ENCODE measurements at places on chromosomes 1 and 21. TPM values are rescaled to one million over a fixed set of nuclear protein-coding genes. Genes with fewer than 3 reads are reported as not detected.

DNA sequence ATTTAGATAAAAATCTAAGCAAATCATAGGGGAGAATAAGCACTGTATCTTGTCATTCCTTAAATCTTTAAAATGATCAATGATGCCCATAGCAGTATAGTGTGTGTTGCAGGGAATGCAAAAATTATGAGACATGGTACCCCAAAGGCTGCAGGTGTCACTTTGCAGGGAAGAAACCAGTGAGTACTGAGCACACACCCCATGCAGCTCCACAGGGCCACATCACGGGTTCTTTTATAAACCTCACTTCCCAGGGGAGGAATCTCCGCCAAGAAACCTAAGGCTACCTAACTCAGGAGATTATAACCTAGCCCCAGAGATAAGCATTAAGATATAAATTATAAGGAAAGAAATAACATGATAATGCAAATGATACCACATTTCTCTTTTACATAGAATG is 115.6 kb downstream of the APP start:
- DNase-seq: no peak

DNA sequence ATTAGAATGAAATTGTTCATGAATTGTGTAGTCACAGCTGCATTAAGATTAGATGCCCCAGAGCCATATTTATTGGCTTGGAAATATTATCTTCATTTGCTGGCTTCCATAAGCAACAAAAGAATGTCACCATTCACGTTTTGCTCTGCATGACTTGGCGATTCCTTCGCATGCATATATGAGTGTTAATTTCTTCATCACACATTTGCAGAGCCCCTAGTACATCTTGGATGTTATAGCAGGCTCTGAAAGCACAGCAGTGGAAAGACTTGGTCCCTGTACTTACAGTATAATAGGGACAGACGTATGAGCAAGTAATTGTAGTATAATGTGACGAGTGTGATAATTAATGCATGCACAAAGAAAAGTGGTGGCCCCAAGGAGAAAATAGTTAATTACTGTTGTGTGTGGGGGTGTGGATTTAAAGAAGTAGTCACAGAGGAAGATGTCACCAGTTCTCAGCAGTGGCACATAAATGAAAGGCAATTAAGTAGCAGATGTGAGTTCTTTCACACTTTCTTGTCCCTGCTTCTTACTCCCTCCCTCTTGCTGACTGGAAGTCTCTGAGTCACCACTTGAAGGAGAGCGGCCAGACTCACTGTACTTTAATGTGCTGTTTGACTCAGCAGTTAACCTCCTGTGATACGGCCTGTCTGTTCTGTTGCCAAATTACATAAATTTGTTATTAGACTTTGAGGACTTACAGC is 21.0 kb downstream of the S100A10 start:
- peak; percentile 60 for DNase-seq

DNA sequence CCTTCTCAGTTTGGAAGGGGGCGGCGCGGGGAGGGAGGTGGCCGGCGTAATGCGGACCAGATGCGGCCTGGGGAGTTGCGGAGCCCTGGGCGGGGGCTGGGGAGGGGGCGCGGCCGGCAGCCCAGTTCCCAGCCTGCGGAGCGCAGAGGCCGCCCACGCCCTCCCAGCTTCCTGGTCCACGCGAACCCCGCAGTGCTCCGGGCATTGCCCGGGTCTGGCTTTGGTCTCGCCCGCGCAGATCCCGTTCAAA is 695 bp downstream of the DMBX1 start:
- no peak for DNase-seq

GRCh38 chr21:45499970-45500577 is 42.2 kb downstream of the SLC19A1 start:
- peak; percentile 2 for DNase-seq

- no peak for DNase-seq
Observed at GRCh38 chr1:63987014-63987627, 213.3 kb downstream of the ROR1 start.

Gene TMEM52
- 0.49 TPM for total RNA-seq

- DNase-seq: no peak
Observed at GRCh38 chr1:18175051-18175450, 67.5 kb downstream of the IGSF21 start.

Gene FAM163A
- 0.08 TPM for total RNA-seq

GRCh38 chr1:6418668-6419396 is 887 bp downstream of the HES2 start:
- DNase-seq: no peak

Gene ADORA1
- not detected for total RNA-seq

DNA sequence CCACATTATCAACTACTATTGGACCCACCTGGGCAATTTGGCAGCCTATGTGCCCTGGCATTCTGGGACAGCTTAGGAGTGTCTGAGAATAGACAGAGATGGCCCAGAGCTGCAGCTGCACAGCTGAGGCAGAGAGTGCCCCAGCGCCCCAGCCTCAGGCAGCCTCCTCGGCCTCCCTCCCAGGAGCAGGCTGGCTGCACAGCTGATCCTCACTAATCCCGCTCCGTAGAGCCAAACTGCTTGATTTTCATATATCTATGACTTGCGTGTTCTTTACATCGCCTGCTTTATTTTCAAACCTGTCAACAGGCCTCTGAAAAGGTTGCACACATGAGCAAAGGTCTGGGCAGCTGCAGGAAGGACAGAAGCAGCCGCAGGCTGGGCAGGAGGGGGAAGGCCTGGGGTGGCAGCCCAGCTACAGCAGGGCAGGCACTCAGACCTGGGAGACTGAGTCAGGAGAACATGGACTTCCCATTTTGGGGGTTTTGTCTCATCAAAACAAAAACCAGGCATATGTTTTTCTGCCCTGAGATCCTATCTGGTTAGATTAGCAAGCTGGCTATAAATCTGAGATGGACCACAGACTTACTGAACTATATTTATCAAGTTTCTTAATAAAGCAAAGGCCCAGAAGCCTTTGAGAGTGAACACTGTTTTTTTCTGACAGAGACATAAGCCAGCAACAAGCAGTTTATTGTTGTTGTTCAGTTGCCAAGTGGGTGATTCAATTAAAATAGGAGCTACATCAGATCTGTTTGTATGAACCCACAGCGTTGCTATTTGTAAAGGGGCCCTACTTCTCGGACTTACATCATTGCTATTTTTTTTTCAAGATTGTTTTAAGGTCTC is 301.8 kb upstream of the DUSP10 start:
- no peak for DNase-seq

DNA sequence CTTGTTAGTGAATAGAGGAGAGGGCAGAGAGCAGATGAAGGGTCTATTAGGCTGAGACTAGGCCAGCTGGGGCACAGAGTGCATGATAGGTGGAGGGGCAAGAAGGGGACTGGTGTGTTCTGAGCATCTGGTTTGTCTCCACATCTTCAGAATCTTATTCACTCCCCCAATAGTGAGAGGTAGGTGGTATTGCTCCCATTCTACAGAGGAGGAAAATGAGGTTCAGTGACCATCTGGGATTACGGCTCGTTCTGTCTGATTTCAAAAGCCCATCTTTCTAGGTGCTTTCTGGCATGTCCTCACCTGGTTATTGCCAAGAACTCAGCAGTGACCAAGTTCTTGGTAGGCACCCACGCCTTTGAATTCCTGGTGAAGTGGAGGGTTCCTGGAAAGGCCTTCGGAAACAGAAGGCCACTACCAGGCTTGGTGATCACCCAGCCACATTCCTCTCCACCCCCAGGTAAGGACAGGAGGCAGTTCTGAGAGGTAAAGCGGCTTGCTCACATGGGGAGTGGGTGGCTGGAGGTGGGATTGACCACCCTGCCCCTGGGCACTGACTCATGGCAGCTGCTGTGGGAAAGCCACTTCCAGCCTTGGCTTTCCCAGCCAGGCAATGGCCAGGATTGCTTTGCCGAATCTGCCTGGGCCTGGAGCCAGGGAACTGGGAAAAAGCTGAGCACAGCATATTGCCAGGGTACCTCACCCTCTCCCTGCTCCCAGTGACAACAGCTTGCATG is 18.8 kb upstream of the CITED4 start:
- DNase-seq: no peak

DNA sequence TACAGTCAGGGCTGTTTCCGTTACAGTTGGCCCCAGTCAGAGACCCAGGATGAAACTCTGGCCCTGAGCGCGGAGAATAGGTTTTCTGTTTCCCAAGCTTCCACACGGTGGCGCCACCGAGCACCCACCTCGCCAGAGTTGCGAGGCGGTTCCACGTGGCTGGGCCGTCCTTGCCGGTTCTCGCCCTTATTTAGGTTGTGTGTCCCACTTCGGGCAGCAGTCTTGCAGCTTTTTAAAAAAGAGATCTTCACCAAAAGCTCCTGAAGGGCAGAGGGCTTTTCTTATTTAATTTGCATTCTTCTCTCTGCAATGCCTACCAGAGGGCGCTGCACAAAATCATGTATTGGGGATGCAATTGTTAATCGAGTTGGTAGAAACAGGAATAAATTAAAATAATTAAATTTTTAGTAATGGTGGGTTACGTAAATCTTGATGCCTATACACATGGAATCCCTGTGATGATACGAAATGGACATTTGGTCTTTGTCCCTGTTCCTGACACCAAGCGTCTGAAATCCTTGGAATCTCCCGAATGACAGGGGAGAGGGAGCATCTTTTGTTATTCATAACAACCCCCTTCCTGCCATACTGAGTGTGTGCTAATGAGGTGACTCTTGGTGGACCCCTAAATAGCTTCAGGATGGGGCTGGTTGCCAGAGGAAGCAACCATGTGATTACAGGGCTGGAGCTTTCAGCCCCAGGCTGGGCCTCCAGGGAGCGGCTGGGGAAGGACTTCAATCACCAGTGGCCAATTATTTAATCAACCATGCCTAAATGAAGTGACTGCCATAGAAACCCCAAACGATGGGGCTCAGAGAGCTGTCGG is 5.6 kb upstream of the S100A7 start:
- peak; percentile 27 for DNase-seq

DNA sequence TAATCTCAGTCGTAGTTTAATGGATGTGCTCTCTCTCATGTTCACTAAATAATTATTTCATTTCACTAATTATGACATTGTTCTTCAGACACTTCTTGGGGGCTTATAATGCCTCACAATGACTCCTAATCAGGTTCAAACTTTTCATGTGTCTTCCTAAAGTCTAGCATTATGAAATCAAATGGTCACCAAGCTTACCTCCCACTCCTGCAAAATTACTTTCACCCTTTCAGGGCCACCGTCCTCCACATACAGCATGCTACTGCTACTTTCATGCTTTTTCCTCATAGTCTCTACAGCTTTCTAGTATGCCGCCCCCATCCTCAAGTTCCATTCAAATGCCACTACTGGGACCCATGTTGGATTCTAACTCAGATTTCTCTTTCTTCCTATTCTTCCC is 59.8 kb upstream of the C1orf53 start:
- no peak for DNase-seq

Gene SERINC2
- not detected for total RNA-seq

Measured in CD4-positive, alpha-beta T cell (primary cell).